ENCODE measurements at places on chromosomes 13 and 19.
A peak's percentile ranks its signal among the peaks of the same experiment; 100 is the strongest.

DNA sequence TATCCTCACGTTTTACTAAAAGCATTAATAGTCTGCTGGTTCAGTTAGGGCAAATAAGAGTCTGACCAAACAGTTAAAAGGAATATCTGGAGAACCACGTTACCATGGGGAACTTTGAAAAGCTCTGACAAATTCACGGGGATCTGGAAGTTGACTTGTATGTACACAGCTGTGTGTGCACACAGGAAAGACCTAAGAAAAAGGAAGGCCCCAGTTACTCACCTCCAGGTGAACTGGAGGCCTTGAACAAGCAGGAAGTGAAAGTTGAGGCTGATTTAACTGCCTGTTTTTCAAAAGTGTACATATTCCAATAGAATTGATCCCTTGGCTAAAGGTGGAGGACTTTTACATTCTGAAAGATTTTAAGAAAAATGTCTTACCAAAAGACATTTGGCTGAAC lies 1891.6 kb upstream of the PCDH20 start:
- no peak for DNase-seq

GRCh38 chr13:30708541-30708940 lies 26.8 kb upstream of the ALOX5AP start:
- DNase-seq, result peak; percentile 64

DNA sequence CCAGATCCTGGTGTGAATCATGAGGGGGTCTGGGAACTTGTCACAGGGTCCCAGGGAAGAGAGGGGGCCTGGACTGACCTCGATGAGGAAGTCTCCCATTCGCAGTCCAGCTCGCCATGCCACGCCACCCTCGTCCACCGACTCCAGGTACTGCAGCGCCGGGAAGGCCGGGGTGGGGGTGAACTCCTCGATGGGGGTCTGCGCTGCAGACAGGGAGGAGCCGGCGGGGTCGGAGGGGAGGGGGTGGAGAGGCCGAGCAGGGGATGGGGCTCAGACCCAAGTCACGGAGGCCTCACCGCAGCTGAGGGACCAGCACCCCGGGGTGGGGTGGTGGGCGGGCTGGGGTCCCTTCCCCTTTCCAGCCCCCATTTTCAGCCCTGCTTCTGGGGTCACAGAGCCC lies 30.8 kb downstream of the SHANK1 start:
- no peak for DNase-seq

DNA sequence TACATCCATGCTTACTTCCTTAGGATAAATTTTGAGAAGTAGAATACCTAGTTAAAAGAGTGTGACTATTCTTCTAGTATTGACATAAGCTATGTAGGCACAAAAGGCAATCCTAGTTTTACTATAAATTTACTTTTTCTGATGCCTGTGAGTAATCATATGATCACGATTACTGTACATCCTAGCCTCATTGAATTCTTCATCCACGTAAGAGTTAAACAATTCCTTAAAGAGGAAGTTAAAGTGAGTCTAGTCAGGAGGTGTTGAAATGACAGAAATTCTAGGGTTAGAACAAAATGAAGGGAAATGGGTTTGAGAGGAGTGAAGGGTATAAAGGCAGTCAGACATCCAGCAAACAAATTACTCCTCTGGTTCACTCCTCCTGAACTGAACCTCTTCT lies at the start of gene ACOD1:
TSS of gene ACOD1 (plus strand) at position 363 of the 400 bp plus-strand sequence. CDS start 48 bp downstream, outside the sequence.
- no peak for DNase-seq

- no peak for DNase-seq
Measured at GRCh38 chr13:48983331-48983730, 7.6 kb downstream of the FNDC3A start.

- no peak for DNase-seq
Measured at GRCh38 chr13:110643324-110643723, 28.0 kb downstream of the NAXD start.

DNA sequence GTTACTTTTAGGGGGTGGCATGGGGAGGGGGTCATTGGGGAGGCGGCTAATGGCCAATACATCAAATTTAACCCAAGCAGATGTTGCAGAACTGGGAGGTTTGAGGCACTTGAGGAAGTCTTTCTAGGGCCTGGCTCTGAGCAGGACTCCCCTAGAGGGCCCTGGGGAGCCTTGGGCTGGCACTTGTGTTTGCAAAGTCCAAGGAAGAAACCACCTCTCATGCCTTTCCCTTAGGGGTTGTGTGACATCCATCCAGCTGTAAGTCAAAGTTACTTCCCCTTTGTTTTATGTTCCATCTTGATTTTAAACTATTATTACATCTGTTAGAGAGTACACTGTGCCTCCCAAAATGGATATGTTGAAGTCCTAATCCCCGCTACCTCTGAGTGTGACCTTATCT lies 159.9 kb downstream of the KATNAL1 start:
- no peak for DNase-seq

DNA sequence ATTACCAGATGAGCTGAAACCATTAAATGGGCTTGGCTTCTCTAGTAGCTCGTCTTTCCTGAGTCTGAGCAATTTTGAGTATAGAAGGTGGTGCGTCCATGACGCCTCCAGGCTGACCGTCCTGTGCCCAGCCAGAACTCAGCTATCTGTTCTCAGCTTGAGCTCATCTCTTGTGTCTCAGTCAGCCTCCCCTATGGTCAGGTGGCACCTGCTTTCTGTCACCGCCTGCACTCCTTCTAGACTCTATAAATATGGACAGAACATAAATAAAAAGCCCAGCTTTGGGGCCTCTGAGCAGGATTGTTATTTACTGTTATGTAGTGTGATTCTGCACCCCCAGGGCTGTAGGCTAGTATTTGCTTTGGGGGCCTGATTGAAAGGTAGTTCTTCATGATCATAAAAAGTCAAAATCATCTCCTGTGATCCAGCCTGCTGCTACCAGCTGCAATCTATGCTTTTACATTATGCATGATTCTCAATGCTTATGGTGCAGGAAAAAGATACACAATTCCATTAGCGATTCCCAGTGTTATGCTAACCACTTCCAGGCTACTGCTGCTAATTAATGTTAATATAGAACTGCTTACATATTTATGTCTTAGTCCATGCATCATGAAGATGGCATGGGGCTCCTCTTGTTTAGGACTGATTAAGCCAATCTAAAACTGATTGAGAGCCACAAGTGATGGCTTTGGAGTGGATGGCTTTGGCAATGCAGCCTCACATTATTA lies 72.5 kb upstream of the TMTC4 start:
- no peak for DNase-seq

DNA sequence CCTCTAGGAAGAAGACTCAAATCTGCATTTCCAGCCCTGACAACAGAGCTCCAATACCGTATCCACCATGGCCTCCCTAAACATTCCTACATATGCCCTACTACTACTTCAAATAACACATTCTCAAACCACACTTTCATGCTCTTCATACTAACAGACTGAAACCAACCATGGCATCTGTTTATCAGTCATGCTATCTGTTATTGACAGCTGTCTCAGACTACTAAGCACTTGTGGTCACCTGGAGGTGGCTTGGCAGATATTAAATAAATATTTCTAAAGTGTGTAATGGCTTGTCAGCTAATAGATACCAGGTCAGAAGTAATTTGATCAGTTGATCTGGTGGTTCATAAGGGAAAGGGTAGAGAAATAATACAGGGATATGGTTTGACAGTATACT lies 489.1 kb downstream of the DIAPH3 start:
- no peak for DNase-seq

- DNase-seq, result no peak
Measured at GRCh38 chr19:39736088-39736487, 1.7 kb downstream of the CLC start.

DNA sequence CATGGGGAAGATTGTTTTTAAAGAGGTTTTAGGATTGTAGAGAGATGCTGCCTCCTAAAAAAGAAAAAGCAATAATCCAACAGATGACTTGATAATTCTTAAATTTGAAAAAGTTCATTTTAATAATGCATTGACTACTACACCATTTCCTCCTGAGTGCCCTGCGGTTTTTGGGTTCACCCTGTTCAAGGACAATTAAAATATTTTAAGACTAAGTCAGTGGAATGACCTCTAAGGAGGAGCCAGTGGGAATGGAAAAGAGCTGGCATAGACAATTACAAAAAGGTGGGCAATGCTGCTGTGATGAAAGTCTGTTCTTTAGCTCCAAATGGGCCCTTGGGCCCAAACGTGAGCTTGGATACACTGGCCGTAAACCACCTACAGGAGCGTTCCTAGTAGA lies 217.8 kb downstream of the LHFPL6 start:
- no peak for DNase-seq

DNA sequence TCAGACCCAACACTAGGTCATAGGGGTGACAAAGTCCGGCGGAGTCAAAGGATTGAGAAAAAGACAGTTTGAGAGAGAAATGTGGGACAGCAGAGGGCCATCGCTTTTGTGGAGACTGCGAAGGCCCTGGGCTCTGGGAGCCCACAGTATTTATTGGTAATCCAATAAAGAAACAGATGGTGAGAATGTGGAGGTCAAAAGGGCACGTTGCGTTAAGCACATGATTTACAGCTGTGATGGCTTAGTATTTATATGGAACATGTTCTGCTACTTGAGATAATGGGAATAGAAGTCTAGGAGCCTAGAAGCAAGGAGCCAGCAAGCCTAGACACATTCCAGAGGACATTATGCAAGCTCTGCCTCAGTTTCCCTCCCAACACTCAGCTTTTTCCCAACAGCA lies 2521.1 kb downstream of the PCDH9 start:
- DNase-seq, result no peak
